ENCODE measurements at places on chromosomes 2 and 18.

GRCh38 chr2:150485871-150486538 is 1.5 kb downstream of the RND3 start:
- peak; percentile 87 for DNase-seq

GRCh38 chr2:163717993-163718680 is 17.7 kb downstream of the FIGN start:
- no peak for DNase-seq

DNA sequence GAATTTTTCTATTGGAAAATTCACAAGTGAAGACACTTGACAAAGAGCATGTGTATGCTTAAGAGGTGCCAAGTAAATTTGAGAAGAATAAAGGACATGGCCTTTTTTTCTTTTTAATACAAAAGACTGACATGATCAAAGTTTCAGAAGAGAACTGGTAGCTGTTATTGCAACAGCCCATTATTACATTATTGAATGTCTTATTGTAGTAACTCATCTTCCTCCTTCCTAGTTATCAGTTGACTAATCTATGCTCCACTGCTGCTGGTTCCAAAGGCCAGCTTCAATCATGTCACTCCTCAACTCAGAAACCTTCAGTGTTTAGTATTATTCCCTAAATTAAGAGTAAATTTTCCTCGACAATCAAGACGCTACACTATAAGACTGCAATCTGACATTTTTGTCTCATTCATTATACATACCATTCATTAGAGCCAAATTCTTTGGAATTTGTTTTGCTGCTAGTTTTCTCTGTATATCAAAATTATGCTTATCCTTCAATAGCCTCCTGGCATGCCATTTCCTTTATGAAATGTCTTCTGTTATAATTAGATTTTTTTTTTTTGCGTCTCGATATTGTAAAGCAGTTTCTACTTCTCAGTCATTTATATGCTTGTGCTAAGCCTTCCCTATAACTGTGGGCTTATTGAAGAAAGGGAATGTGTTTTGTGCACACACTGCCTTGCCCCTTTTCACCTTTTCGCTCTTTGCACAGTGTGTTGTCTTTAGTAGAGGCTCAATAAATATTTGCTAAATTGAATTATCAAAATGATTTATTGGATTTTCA is 27.9 kb downstream of the ITGA4 start:
- DNase-seq, result no peak

DNA sequence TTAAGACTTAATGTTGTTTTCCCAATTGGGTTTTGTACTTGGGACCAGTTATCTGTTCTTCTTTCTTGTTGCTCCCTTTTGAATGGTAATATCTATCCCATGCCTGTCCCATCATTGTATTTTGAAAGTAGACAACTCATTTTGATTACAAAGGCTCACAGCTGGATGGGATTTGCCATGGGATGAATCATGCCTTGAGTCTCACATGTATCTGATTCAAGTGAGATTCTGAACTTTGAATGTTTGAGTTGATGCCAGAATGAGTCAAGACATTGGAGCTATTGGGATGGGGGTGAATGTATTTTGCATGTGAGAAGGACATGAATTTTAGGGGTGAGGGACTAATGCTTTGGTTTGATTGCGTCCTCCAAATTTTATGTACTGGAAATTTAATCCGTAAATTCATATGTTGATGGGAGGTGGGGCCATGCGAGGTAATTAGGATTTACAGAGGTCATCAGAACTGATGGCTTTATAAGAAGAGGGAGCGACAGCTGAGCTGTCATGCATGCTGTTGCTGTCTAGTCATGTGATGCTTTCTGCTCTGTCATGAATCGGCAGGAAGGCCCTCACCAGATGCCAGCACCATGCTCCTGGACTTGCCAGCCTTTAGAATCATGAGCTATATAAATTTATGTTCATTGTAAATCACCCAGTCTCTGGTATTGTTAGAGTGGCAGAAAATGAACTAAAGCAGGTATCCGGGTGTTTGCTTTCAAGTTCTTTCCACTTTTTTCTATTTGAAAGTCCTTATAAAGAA is 741.3 kb upstream of the RAB6C start:
- peak; percentile 58 for DNase-seq

DNA sequence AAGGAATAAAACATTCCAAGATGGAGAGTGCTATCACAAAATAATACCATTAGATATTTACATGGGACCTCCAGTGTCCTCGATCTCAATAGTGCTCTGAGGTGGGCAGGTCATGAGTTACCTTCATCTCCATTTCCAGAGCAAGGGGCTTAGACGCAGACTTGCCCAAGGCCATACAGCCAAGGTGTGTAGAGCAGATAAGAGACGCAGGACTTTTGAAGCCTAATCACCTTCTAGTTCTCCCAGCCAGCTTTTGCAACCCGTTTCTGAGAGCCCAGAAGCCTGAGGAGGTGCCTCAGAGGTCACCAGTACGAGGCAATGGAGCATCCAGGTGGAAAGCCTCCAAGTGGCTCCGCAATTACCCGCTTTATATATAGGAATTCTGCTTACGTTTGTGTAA is 294.7 kb downstream of the LNPK start:
- no peak for DNase-seq

- no peak for DNase-seq
These were observed 731.1 kb upstream of the ZNF804A start for GRCh38 chr2:183867206-183867605.

- no peak for DNase-seq
These were observed 830 bp upstream of the MERTK start for GRCh38 chr2:111897630-111897923.

DNA sequence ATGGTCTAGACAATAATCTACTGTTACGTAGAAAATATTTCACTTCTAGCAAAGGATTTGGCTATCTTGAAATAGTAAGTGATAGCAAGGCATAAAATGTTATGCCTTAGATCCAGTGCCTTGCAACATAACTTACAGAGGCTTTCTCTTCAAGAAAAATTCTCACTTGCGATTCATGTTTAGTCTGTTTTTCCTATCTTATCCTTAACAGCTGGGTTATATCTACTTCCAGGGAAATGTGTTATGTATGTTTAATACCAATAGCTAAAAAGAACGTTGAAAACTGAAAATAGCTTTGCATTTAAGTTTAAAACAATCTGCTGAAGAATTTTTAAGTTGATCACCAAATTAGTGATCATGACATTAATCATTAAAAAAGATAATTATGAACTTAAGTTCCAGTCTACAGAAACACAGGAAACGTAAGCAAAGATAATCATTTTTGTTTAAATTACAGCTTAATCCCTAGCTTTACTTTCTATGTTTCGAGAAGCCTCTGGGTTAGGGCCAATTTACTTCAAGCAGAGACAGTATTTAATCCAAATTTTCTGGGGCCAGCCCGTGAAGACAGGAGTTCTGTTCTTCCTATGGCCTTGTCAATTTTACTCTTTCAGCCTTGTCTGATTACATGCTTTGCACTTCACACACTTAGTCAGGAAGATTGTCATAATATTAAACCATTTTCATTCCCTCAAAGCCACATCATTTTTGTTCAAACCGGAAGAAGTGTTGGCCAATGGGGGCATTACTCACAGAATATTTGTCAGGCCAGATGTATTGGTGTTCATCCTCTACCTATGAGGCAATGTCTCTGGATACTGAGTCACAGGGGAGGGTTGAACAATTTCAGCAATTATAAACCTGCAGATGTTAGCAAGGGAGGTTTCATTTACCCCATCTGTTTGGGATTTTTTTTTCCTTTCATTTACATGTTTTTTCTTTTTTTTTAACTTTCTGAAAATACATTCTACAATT is 1132.9 kb upstream of the ZEB2 start:
- DNase-seq, result peak; percentile 85

GRCh38 chr18:70250781-70251180 is 38.1 kb upstream of the SOCS6 start:
- DNase-seq, result no peak

GRCh38 chr2:136444323-136444722 is 321.0 kb upstream of the THSD7B start:
- no peak for DNase-seq

DNA sequence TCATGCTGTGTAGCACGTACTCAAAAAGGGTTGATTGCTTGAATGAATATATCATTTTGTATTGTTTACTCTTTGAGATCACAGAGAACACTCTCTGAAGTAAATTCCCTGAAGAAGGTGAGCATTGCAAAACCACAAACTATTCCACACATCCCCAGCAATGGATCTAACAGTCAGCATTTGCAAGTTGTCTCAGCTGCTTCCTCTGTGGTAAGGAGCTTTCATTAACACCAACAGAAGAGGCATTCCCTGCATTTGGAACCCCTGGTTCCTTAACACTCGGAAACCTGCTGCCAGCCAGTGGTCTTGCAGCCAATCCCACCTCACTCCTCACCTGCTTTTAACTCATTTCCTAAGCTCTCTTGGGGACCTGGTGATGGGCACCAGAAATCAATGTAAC is 108.4 kb downstream of the IRS1 start:
- no peak for DNase-seq

DNA sequence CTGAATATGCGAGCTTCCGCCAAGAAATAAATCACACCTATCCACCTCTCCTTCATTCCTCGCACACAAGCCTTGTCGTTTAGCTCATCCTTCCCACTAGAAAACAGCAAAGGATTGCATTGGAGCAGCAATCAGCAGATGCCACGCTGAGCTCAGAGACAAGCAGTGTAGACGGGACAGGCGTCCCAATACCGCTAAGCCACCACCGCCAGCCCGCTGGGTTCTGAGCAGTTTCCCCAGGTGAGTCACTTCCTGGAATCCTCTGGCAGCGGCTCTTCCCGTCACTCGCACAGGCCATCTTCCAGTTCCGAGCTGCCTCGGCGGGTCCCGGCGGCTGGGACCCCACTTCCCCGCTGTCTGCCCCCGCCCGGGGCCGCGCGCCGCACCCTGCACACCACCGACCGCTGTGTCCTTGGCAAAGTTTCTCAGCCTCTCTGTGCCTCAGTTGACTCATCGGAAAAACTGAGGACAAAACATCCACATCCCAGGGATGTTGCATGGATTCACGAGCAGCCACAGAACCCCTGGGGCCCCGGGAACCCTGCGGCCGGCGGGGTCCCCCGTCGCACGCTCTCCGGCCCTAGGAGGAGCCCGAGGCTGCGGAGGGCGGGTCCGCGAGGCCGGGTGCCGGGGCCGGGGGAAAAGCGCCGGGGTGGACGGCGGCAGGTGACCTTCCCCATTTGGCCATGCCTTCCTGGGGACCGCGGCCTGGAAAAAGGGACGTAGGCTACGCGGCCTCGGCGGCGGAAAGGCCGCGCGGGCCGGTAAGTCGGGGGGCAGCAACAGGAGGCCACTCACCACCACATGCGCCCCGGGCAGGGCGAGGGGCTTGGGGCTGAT is 573 bp downstream of the KDSR start:
- DNase-seq, result peak; percentile 80

- peak; percentile 81 for DNase-seq
These were observed 14.0 kb downstream of the TMEM127 start for GRCh38 chr2:96251721-96252292.

GRCh38 chr2:164061129-164061746 is 325.4 kb upstream of the FIGN start:
- peak; percentile 58 for DNase-seq

GRCh38 chr2:219124381-219125110 is 36.1 kb downstream of the NHEJ1 start:
- DNase-seq, result no peak

GRCh38 chr2:228541789-228542188 is 360.3 kb upstream of the SPHKAP start:
- DNase-seq, result peak; percentile 44

DNA sequence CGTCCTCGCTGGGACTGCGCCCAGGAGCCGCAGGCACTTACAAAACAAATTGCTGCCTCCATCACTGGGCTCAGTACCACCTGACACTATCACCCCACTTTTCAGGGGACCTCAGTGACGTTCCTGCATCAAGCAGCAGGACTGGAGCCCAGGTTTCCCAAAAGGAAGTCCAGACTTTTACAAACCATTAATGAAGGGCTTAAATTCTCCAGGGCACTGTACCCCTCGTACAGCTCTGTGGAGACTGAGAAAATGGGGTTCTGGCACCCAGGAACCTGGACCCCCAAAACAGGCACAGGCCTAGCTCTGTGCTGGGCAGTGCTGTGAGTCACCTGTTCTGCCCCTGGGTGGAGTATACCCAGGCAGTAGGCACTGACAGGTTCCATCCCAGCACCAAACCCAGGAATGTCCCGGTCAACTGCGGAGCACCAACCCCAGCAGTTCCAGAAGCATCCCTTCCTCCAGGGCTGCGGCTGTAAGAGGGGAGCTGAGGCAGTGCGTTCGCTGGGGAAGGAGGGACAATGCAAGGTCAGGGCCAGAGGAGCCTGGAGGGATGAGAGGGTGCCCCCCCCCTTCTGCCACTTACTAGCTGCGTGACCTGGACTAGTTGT is 24.6 kb upstream of the NOTO start:
- DNase-seq, result peak; percentile 12

DNA sequence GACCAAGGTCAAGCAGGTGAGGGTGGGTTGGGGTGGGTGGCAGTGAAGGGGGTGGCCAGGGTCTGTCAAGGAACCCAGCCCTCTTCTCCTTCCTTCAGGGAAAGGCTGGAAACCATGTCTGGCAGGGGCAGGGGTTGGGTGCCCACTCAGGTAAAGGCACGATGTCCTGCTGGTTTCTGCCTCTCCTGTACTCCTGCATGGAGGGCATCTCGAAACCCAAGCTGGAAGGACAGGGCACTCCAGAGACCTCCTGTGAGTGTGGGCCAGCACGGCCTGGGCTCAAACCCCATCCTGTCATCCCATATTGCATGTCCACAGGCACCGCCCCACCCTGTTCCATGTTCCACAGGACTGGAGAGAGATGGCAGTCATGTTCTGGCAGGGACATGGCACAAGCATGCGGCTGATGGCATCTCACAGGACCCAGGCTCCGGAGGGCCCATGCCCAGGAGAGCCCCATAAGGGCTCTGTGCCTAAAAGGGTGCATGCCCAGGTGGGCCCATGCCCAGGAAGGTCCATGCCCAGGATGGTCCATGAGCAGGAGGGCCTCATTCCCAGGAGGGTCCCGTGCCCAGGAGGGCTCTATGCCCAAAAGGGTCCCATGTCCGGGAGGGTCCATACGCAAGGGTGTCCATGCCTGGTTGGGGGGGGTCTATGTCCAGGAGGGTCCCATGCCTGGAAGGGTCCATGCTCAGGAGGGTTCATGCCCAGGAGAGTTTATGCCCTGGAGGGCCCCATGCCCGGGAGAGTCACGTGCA is 6.4 kb downstream of the GPR35 start:
- DNase-seq, result no peak

DNA sequence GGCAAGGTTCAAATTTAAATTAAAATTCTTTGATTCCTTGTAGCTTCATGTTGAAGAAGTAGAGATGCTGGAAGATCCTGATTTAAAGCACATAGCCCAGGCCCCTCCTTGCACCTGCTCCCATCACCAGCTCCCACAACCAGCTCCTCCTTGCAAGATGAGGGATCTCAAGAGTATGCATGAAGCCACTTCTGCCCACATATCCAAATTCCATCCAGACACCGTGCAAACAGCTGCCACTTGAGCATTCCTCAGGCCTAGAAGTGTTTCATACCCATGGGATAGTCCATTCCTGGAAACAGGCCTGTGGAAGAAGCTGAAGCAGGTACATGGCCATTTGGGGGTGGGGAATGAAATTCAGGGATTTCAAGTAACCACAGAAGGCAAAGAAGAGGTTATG is 32.4 kb upstream of the ITPRID2 start:
- DNase-seq, result no peak

GRCh38 chr2:242011516-242011915 is 142.0 kb downstream of the RTP5 start:
- no peak for DNase-seq

All from MCF 10A (cell line).